ENCODE measurements at places on chromosomes 1 and 21.

GRCh38 chr1:1832166-1832565 lies 53.9 kb upstream of the NADK start:
- DNase-seq: no peak

DNA sequence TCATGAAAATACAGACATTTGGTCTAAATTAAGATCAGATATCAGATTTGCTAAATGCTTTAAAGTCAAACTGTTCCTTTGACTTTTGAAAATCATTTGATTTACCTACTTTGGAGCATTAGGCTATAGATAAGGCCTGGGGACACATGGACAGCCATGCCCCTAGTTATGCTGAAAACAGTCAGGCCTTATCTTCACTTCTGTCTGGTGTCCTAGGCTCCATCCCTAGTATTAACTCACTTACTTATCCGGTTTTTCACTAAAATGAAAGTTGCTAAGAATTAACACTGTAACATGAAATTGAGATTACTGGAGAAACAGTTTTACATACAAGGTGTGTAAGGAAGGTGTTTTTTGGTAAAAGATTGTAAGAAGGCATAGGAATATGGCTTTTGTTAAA lies 4.5 kb upstream of the CATSPERE start:
- DNase-seq: no peak

- DNase-seq: no peak
Measured at GRCh38 chr1:160328184-160328583, 14.9 kb downstream of the COPA start.

- DNase-seq: no peak
Measured at GRCh38 chr1:216366979-216367378, 56.3 kb downstream of the USH2A start.

DNA sequence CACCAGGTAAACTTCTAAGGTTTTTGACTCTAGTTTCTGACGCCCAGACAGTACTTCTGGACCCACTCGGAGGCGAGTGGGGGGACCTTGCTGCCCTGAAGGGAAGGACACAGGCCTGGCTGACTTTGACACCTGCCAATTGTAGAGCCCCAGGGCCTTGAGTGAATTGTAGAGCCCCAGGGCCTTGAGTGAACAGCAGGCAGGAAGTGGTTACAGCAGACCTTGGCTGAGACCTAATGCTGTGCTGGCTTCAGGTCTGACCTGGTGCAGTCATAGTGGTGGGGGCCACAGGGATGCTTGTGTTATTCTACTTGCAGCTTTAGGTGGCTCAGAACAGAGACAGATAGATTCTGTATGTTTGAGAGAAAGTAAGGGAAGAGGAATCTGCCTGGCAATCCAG lies 344.3 kb downstream of the DUSP10 start:
- no peak for DNase-seq

- DNase-seq: no peak
Measured at GRCh38 chr1:219330669-219331068, 157.0 kb downstream of the LYPLAL1 start.

- DNase-seq: no peak
Measured at GRCh38 chr1:108843390-108844137, 13.3 kb downstream of the AKNAD1 start.

DNA sequence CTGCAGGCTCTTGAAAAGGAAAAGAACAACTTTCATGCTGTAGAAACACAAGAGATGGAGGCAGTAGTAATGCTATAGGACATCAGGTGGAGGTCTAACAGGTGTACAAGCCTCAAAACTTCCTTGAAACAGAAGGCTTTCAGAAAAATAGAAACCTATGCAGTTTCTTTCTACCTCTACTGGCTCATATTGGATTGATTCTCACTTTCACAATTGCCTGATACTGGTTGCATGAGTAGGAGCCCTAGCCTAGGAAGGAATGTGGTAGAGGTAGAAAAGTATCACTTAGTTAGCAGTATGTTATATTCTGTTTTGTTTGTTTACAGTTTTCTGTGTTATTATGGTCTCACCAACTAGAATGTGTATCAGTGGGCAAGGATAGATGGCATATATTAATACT lies 175.4 kb upstream of the GORAB start:
- DNase-seq: no peak

DNA sequence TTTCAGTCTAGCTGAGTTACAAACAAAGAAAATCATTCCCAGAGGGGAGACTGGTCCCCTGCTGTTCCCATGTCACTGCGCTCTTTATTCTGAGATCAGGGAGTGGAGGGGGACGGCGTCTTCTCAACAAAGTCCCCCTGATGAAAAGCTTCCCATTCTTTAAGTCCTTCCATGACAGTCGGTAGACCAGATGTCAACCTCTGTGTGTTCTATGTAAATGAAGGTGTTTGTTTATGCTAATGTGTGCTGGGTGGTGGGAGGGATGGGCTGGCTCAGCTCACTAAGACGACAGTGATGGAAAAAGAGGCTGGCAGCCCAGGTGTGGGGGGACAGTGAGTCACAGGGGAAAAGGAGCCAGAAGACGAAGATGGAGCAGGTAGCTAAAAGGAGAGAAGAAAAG lies 148.2 kb upstream of the KLHDC7A start:
- DNase-seq: no peak

GRCh38 chr1:165056914-165057313 lies 299.6 kb downstream of the LMX1A start:
- DNase-seq: no peak

DNA sequence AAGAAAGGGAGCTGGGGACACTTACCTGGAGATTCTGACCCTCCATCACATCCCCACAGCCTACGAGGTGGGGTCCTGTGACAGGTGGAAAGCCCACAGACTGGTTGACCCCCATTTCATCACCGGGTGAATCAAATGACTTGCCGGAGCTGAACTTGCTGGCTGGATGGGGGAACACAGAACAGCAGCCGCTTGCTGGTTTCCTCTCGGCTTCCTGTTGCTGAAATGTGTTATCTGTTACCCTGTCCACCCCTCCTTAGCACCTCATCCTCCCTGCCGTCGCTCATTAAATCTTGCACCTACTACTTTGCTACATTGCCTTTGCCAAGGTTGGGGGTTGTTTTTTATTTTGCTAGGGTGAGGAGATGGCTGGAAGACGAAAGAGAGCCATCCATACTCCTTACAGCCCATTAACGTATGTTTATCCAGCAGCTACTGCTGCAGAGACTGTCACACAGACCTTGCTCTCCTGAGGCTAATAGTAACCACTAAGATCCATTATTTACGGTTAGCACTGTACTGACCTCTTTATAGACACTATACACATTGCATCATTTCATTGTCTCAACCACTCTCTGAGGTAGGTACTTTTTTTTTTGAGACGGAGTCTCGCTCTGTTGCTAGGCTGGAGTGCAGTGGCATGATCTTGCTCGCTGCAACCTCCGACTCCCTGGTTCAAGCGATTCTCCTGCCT lies 7.0 kb downstream of the PAFAH2 start:
- DNase-seq: no peak

DNA sequence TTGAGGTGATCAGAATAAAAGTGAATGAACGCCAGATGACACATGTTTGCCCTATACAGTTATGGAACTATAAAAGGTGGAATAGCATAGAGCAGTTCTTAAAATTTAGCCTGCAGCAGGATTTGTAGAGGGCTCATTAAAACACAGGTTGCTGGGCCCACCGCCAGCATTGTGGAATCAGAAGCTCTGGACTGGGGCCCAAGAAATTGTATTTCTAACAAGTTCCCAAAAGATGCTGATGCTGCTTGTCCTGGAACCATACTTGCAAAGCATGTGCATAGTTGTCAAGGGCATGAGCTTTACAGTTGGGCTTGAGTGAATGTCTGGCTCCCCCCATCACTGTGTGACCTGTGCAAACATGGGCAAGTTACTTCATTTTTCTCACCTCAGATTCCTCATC lies 37.5 kb upstream of the LRRC53 start:
- no peak for DNase-seq

- DNase-seq: no peak
Measured at GRCh38 chr1:57655161-57655560, 231.3 kb upstream of the DAB1 start.

DNA sequence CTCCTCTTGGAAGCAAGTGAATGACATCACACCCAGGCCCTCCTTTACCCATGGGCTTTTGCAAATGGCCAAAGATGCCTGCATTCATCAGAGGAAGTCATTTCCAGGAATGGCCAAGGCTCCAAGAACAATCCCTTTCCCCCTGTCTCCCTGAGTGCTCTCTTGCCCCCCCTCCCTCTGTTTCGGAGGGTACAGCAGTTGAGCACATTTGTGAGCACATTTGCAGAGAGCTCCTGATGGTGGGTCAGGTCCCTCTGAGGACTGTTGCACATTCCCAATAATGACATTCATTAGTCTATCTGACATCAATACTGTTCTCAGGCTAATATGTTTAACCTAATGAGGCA lies 113.4 kb downstream of the MATN1 start:
- DNase-seq: no peak

GRCh38 chr1:193411714-193412113 lies 225.3 kb upstream of the B3GALT2 start:
- DNase-seq: no peak

DNA sequence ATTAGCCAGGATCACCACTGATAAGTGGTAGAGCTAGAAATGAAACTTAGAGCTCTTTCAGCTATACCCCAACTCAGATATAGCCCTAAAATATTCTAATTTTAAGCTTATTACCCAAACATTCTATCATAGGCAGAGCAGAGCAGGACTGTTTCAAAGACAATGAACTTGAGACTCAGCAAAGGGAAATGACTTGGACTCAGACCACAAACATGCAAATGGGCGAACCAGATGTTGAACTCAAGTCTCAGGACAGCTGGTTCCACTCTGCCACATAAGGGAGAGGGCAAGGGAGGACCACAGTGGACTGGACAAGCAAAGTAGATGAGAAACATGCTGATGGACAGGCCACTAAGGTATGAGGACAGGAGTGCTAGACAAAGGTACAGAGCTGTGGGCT lies 315.3 kb downstream of the OMA1 start:
- no peak for DNase-seq

DNA sequence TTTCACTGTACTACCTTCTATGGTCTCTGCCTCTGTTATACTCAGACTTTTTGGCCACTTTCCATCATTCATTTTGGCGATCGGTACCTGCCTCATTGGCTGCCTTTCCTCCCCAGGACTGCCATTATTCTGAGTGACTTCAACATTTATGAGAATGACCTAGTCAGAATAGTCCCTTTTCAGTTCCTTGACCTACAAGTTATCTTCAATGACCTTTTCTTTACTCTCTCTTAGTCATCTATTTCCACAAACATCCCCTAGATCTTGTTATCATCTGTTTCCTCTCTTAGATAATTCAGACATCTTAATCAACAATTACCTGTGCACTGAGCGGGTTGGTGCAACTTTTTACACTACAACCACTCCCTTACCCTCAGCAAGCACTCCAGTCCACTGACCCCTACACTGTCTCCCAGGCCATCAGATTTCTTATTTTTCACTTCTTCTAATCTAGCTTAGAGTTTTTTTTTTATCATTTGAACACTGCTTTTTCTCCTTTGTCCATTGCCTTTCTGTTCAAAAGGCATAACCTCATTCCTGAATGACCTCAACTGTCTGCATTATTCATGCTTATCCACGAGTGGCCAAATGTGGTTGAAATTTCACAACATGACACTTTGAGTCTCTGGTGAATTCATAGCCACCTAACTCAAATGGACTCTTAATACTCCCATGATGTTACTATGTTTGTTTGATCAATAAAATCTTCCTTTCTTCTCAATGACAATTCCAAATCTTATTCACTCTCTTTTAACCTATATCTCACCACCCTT lies 112.7 kb downstream of the HMCN1 start:
- no peak for DNase-seq

DNA sequence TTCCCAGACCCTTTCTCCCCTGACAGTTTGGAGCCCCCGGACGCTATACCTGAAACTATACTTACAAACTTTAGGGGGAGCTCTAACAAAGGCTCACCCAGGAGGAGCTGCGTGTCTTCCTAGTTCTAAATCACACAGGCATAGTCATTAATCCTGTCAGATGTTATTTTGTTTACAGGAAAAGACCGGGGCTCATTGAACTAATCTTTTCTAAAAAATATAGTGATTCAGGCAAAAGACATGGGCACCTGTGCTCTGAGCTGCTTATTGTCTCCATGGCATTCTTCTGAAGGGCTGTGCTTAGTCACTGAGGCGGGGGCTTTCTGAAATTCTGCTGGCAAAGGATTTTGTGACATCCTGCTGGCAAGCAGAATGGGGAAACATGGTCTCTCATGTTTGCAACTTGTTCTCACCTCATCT lies 1577.0 kb downstream of the NCAM2 start:
- no peak for DNase-seq

DNA sequence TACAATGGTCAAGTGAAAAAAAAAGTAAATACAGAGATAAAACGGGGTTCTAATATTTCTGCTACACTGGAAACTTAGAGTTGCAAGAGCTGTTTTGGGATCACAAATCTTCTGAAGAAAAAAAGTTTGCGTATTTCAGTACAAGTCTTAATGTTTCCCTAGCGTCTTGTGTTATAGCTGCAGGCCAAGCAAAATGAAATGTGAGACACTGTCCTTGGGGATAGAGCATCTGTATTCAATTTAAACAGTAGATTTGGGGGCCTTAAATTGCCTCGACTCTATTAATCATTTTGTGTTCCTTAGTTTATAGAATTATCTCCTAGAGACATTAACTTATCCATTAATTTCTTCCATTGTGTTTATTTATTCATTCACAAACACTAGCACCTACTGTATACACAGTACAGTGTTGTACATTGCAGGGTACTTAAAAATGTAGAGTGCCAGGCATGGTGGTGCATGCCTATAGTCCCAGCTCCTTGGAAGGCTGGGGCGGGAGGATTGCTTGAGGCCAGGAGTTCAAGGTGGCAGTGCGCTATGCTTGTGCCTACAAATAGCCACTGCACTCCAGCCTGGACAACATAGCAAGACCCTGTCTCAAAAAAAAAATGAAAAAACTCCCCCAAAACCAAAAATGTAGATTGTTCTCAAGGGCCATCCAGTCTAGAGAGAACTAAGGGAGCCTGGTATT lies 7.9 kb downstream of the DISC1 start:
- DNase-seq: no peak

- DNase-seq: no peak
Measured at GRCh38 chr1:155187456-155187891, 13.8 kb downstream of the TRIM46 start.

DNA sequence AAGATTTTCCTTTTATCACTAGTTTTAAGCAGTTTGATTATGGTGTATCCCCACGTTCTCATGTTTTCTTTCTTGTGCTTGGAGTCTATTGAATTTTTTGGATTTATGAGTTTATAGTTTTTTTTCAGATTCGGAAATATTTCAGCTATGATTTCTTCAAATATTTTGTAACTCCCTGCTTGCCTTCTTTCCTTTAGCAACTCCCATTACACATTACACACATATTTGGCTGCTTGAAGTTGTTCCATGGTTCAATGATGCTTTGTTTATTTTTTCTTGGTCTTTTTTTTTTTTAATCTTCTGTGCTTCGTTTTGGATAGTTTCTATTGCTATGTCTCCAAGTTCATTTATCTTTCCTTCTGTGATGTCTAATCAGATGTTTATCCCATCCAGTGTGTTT lies 48.5 kb upstream of the WARS2 start:
- DNase-seq: no peak

Measured in stimulated activated CD4-positive, alpha-beta T cell treated with anti-CD3 and anti-CD28 coated beads, TNF-alpha, amount 100 ng/mL, for 1 hour (primary cell).